ENCODE measurements at places on chromosomes 11 and 22. TPM values are rescaled to one million over a fixed set of nuclear protein-coding genes. Genes with fewer than 3 reads are reported as not detected.

DNA sequence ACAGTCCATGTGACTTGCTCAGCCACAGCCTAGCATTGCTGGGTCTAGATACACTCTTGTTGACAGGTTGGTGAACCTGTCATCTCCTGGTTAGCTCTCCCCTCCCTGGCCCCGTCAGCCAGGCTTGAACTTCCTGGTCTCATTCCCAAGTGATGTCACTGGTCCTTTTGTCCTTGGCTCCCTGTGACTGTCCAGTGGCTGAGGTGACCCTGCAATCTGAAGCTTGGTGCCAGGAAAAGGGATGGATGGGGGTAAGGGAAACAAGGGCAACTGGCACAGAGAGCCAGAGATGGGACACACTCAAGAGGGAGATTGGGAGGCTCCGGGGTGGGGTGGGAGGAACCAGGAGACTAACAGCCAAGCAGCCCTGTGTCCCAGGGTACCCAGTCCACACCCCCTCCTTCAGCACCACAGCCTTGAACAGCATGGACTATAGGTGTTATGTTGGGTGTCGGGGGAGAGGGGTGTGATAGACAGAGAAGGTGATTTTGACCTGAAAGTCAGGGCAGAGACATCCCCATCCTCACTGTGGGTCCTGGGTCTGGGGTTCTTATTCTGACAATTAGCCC, 63.8 kb upstream of the THY1 start:
- H3K27ac ChIP-seq: no peak overlapping the region
- no peaks in the 10 kb centered on the region for H3K4me1 ChIP-seq
- no peaks in the 10 kb centered on the region for H3K36me3 ChIP-seq
- DNase-seq: no peak
- H3K27me3 ChIP-seq: peaks cover 31% of the 10 kb centered on the region
- no peak overlapping the region for H3K4me3 ChIP-seq

DNA sequence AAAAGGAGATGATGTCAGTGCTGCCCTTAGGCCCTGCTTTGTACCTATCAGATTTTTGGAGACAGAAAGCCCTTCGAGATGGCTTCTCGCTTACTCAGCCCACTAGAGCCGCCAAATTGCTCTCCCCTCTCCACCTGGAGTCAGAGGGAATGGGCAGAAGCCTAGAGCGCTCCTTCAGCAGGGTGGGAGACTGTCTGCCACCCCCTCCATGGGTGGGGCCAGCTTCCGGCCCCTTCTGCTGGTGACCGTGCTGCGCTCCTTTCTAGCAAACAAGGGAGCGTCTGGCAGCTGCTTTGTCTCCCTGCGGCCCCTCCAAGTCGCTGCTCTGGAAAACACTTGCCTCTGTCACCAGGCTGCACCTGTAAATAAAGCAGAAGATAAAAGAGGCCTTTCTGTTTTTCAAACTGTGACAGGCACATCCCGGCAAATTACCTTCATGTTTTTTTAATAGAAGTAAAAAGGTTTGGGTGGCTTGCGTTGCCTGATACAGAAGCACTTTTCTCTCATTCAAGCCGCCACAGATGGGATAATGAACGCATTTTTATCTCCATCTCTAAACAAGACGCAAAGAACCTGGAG, 145.7 kb upstream of the NECTIN1 start:
- no peaks in the 10 kb centered on the region for H3K36me3 ChIP-seq
- no peak overlapping the region for H3K4me3 ChIP-seq
- H3K27me3 ChIP-seq: peaks cover 18% of the 10 kb centered on the region
- H3K27ac ChIP-seq: no peak overlapping the region
- no peaks in the 10 kb centered on the region for H3K4me1 ChIP-seq
- DNase-seq: no peak

GRCh38 chr22:49770547-49771265, 57.0 kb downstream of the BRD1 start:
- H3K27ac ChIP-seq: no peak overlapping the region
- H3K36me3 ChIP-seq: no peaks in the 10 kb centered on the region
- no peaks in the 10 kb centered on the region for H3K4me1 ChIP-seq
- H3K4me3 ChIP-seq: no peak overlapping the region

DNA sequence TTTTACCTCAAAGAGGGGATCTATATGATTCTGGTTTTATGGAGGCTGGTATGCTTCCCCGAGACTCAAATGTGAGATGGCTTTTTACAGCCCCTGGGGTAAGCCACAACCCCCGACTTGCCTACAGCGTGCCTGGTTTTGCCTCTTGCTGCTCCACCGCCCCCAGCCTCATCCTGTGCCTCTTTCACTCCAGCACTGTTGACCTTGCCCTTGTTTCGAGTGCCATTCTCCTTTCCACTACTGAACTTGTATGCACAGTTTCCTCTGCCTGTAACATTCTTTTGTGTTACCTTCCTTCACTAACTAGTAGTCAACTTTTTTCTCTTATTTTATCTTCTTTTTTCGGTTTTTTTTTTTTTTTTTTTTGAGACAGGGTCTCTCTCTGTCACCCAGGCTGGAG, 219.0 kb upstream of the ZBED5 start:
- H3K27me3 ChIP-seq: peaks cover 15% of the 10 kb centered on the region
- H3K36me3 ChIP-seq: no peaks in the 10 kb centered on the region
- H3K4me3 ChIP-seq: no peak overlapping the region
- no peak for DNase-seq
- H3K4me1 ChIP-seq: no peaks in the 10 kb centered on the region

The MMP3 gene
- not detected for total RNA-seq

Data from astrocyte (in vitro differentiated cells and primary cell).